ENCODE measurements at places on chromosomes 12 and 14.
A peak's percentile ranks its signal among the peaks of the same experiment; 100 is the strongest.

DNA sequence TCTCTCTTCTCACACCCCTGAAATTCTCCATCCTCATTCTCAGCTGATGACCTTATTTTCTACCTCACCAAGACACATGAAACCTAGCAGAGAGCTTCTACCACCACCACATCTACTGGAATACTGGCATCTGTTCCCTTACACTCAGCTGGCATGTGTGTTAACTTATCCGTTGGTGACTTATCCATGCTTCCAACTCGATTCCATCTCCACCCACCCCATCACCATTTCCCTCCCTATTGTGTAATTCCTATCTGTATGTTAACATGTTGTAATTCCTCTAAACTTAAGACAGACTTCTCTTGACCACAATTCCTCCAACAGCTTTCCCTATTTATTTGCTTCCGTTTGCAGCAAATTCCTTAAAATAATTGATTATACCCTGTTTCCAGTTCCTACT lies 15.4 kb downstream of the C1S start:
- no peak for DNase-seq

- peak; percentile 14 for DNase-seq
These were observed 6.2 kb downstream of the ISCU start for GRCh38 chr12:108568338-108569154.

- DNase-seq = no peak
These were observed 397.1 kb downstream of the NOVA1 start for GRCh38 chr14:26200687-26201086.

DNA sequence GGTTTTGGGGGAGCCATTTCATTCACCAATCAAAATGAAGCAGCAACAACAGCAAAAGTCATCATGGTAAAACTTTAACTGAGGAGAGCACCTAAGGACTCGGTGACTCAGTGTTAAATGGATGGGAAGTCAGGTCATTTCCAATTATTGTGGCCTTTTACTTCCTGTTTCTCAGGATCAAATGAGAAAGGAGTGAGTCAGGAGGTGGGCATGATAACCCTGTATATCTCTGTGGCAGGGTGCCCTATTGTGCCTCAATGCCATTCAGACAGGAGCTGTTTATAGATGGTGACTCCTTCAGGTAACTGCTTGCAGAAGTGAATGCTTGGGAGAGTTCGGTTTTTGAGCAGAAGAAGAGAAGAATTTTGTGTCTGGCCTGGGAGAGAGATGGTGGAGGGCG lies 135.5 kb upstream of the CPM start:
- DNase-seq = no peak

DNA sequence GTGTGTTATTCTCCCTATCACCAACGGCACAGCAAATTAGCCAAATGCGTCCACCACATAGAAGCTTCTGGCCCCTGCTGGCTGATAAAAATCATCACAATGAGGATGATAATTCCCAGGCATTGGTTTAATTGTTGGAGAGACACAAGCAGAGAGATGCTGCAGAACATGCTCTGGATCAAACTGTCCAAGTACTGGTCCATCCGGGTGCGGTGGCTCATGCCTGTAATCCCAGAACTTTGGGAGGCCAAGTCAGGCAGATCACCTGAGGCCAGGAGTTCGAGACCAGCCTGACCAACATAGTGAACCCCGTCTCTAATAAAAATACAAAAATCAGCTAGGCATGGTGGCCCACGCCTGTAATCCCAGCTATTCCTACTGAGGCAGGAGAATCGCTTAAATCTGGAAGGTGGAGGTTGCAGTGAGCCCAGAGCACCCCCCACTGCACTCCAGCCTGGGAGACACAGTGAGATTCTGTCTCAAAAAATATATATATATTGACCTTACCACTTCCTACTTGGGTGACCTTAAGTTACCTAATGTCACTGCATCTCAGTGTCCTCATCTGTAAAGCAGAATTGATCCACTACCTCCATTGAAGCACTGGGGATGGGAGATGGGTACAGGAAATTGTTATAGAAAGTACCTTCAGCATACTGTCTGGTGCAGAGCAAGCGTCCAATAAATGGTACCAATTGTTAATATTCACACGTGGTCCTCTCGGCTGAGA lies 83.7 kb upstream of the EGLN3 start:
- DNase-seq = no peak

- no peak for DNase-seq
These were observed 106.9 kb downstream of the PRKCH start for GRCh38 chr14:61428261-61428660.

- DNase-seq = no peak
These were observed 7.4 kb downstream of the DAAM1 start for GRCh38 chr14:59195912-59196311.

DNA sequence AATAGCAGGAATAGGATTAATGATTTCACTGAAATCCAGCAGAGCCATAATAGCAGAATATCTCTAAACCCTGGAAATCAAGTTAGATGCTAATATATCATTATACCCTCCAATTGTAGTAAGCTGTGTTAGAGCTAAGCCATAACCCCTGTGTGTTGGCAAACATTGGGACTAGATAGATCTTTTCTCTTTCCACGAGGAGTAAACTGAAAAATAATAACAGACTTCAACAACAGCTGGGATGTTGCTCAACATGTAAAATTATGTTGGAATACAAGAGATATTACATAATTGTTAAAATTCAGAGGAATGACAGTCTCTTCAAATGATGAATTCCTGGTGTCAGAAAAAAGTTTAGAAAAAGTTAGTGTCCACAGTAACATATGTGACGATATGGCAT lies 383.8 kb downstream of the SNAPC1 start:
- DNase-seq = no peak

- DNase-seq = no peak
These were observed 41.8 kb upstream of the CLEC14A start for GRCh38 chr14:38297681-38298080.

GRCh38 chr12:1619587-1619986 lies 9.4 kb upstream of the WNT5B start:
- DNase-seq = no peak

- DNase-seq = no peak
These were observed 324.6 kb downstream of the RAD51B start for GRCh38 chr14:68144051-68144681.

DNA sequence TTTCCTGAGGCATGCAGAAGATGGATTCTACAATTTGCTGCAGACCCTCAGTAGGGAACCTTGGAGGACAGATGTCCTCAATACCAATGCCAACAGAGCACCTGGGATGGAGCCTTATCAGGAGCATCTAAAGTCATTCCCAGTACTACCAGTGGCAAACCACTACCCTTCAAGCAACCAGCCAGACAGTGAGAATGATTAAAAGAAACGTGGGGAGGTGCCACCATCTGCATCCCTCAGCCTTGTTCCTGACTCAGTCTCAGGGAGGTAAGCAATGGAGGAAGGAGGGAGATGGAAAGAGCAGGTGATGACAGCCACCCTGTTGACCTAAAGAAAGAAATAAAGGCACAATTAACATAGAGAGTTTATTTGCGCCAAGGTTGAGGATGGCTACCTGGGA lies 175.2 kb upstream of the GRIN2B start:
- DNase-seq = no peak

- DNase-seq = no peak
These were observed 15.7 kb downstream of the ANO6 start for GRCh38 chr12:45231515-45232145.

DNA sequence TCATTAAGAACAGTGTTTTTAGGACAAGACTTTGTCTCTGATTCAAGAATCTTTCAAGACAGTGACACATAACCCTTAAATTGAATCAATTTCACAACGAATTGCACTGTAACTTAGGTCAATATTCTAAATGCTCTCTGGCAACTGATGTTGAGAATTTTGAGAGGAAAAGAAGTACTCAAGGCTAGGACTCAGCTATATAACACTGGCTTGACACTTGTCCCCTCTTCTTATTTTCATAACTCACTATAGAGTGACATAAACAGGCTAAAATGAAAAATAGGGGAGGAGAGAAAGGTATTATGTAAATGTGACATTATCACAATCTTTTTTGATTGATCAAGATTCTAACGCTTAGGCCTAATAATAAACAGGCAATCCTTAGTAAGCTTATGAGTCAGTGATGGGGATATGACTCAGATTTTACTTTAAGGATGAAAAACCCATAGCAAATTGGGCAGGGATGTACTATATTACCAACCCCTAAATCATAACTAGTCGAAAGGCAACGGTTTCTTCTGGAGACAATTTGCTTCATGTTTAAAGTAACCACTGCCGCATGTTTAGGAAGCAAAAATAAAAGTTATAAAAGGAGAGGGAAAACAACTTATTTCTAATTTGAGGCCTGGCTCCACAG lies 10.9 kb downstream of the BTG1 start:
- no peak for DNase-seq

All from stimulated activated CD8-positive, alpha-beta memory T cell treated with anti-CD3 and anti-CD28 coated beads, Interleukin-7, amount 100 ng/mL, for 1 hour (primary cell).